ENCODE measurements at places on chromosomes 13 and 19.

DNA sequence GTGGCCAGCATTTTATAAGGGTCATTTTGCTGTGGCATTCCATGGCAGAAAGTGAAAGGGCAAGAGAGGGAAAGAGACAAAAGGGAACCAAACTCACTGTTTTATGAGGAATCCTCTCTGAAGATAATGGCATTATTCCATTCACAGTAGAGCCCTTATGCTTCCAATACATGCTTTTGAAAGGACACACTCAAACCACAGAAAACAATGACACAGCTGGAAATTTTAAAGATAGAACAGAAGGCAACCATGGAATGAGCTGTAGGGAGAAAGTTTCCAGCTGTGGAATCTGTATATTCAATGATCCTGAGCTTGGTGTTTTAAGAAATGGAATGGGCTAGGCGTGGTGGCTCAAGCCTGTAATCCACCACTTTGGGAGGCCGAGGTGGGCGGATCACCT is 677.4 kb downstream of the SLITRK1 start:
- DNase-seq: no peak

DNA sequence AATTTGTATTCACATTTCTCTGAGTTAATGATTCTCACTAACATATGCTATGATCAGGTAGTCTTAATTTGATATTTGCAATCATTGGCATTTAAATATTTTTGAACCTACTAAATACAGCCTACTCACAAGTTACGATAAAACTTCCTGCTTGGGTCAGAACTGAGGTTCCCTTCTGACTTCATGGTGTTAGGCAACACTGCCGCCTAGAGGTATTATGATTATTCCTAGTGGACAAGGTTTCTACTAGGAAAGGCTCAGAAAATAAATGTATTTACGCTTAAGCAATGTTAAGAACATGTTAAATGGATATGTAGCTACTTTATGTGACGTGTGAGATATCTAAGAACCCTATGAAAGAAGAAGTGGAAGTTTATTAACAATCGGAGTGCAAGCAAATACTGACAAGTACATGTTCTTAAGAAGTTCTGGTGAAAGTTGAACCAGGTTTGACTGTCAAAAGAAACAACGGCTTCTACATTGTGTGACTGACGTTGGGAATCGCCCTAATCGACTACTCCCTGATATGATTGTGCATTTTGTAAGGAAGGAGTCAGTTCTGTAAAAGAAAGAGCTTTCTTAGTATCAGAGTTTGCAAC is 1395.8 kb downstream of the SLITRK5 start:
- DNase-seq: peak; percentile 67

GRCh38 chr13:33194820-33195692 is 90.5 kb downstream of the STARD13 start:
- DNase-seq: no peak

DNA sequence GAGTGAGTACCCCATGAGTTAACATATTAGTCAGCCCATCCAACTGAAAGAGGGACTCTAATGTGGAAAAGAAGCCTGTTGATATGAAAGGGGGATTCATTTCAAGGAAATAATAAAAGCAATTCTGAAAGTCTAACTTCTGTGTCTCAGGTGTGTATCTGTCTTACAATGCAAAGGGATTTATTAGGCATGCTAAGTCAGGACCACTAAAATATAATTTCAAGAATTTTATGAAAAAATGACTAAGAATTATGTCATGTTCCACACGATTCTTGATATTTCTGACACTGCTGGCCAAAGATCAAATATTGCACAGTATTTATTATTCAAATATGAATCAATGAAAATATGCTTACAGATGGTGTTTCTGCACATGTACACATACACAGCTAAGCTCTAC is 130.8 kb downstream of the KLF12 start:
- DNase-seq: no peak

- no peak for DNase-seq
Observed at GRCh38 chr19:49499030-49499670, 2.9 kb downstream of the RPS11 start.

DNA sequence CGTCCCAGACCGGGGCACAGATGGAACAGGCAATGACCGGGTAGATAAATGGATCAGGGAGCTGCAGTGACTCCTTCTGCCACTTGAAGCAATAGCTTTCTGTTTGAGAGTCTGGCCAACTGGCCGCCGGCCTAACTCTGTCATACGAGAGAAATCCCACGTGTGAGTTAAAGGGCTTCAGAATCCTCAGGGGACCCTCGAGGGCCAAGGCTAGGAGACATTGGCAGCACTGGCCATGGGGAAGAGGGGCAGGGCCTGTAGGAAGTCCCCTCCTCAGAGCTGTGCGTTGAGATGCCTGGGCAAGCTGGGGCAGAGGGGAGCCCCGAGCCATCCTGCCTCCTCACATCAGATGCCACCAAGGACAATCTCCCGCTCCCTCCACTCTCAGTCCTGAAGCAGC is 51.6 kb downstream of the KLF2 start:
- no peak for DNase-seq

Measured in WERI-Rb-1 (cell line).